ENCODE measurements at places on chromosomes 12 and 14. TPM values are rescaled to one million over a fixed set of nuclear protein-coding genes. Genes with fewer than 3 reads are reported as not detected.

Gene CFAP54
- 11.3 TPM for total RNA-seq

Gene TRHDE
- total RNA-seq, result 17.5 TPM

Gene TSHR
- 0.50 TPM for total RNA-seq

Gene PTPRQ
- 0.17 TPM for total RNA-seq

Gene PSMC1
- 168 TPM for total RNA-seq

Gene PPFIBP1
- total RNA-seq, result 110 TPM

Gene NPAS3
- total RNA-seq, result 0.70 TPM

Gene NEDD1
- total RNA-seq, result 48.4 TPM

DNA sequence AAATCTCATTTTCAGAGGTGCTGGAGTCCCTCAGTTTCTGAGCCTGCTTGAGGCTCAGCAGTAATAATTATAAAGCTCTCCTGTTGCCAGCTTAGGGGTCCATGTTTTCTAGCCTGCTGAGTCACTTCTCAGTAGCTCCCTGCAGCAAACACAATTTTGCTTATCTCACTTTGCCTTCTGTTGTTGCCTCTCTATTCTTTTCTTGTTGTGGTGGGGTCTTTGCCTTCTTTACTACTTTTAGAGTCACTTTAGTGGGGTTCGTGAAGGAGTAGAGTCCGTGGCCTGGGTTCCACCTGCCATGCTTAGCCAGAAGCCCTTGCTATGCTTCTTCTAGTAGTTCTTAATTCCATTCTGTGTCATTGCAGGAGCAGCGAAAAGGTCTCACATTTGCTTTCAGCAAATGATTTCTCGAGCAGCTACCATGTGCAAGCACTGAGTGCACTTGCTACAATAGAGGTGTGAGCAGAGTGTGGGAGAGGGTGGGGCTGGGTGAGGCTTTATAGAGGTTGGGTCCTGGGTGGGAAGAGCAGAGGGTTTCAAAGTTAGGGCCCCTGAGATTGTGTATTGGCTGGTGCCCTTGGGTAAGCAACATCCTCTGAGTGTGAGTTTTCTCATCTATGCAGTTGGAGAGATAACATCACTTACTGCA lies 114.3 kb downstream of the ADCK1 start:
- DNase-seq, result no peak

GRCh38 chr12:116537101-116537904 lies 21.9 kb upstream of the MAP1LC3B2 start:
- DNase-seq, result peak; percentile 76

DNA sequence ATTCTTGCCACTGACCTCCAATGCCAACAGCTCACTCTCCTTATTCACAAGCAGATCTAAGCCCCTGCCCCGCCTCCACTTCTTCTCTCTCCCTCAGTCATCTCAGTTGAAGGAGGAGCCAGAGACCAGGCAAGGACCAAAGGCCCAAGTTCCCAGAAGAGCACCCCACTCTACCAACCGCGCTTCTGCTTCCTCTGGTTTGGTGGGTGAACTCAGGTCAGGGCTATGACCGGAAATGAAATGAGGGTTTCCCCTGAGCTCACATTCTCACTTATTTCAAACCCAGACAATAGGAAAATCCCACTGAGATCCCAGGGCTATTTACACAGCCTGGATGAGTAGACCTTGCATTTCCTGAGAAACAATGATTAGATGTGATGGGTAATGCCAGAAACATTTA lies 9.9 kb downstream of the DPF3 start:
- peak; percentile 44 for DNase-seq

- DNase-seq, result no peak
Measured at GRCh38 chr12:13049816-13050215, 5.6 kb downstream of the FAM234B start.

- no peak for DNase-seq
Measured at GRCh38 chr12:125225641-125226040, 160.4 kb downstream of the AACS start.

DNA sequence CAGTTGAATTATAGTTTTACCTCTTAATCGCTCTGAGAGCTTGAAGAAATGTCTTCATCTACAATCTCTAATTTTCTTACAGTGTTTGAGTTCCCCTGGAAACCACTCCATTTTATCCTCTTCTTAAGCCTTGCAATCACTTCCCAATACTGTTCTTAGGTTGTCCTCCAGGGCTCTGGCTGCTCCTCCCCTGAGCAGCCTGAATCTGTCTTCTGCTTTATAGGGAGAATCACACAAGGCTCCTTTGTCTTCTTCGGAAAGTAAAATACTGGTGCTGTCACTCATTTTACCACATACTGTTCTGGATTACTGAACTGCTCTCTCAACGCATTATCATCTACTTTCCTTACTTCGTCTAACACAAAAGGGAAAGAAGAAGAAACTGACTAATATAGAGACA lies 133.7 kb downstream of the MDGA2 start:
- no peak for DNase-seq

DNA sequence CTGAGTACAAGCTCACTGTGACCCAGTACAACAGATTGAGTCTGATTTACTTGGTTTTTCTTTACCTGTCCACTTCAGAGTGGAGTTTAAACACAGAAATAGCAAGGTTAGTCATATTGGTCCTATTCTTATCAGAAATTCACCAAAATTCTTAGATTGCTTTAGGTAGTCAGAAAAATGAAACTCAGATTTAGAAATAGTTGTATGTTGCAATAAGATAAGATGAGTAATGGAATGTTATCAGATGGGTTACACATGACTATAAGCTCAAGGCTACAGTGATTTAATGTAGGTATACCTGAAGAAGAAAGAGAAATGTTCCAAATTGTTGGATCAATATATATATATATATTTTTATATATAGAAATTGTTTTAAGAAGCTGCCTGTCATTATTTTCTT lies 524.1 kb downstream of the LRFN5 start:
- no peak for DNase-seq

Measured in renal cortical epithelial cell (primary cell).